ENCODE measurements at places on chromosomes 5 and 9. TPM values are rescaled to one million over a fixed set of nuclear protein-coding genes. Genes with fewer than 3 reads are reported as not detected.

Gene FREM1
- total RNA-seq, result not detected

GRCh38 chr9:89204801-89205200, 26.2 kb upstream of the SHC3 start:
- peaks cover 2% of the 10 kb centered on the region for H3K27me3 ChIP-seq
- no peaks in the 10 kb centered on the region for H3K4me1 ChIP-seq
- H3K4me3 ChIP-seq, result no peak overlapping the region
- no peaks in the 10 kb centered on the region for H3K36me3 ChIP-seq

Gene FBXO4
- 16.8 TPM for total RNA-seq

Gene ANKRD55
- 1.0 TPM for total RNA-seq

GRCh38 chr5:116130471-116130870, 45.6 kb downstream of the COMMD10 start:
- no peak overlapping the region for H3K27ac ChIP-seq
- peaks cover 2% of the 10 kb centered on the region for H3K4me1 ChIP-seq
- DNase-seq, result no peak
- peaks cover 8% of the 10 kb centered on the region for H3K36me3 ChIP-seq
- H3K4me3 ChIP-seq, result no peak overlapping the region

GRCh38 chr9:135796784-135797485, 95.0 kb downstream of the KCNT1 start:
- no peaks in the 10 kb centered on the region for H3K4me1 ChIP-seq
- H3K4me3 ChIP-seq, result no peak overlapping the region
- H3K36me3 ChIP-seq, result no peaks in the 10 kb centered on the region
- no peak overlapping the region for H3K27ac ChIP-seq
- H3K27me3 ChIP-seq, result no peaks in the 10 kb centered on the region
- DNase-seq, result no peak

DNA sequence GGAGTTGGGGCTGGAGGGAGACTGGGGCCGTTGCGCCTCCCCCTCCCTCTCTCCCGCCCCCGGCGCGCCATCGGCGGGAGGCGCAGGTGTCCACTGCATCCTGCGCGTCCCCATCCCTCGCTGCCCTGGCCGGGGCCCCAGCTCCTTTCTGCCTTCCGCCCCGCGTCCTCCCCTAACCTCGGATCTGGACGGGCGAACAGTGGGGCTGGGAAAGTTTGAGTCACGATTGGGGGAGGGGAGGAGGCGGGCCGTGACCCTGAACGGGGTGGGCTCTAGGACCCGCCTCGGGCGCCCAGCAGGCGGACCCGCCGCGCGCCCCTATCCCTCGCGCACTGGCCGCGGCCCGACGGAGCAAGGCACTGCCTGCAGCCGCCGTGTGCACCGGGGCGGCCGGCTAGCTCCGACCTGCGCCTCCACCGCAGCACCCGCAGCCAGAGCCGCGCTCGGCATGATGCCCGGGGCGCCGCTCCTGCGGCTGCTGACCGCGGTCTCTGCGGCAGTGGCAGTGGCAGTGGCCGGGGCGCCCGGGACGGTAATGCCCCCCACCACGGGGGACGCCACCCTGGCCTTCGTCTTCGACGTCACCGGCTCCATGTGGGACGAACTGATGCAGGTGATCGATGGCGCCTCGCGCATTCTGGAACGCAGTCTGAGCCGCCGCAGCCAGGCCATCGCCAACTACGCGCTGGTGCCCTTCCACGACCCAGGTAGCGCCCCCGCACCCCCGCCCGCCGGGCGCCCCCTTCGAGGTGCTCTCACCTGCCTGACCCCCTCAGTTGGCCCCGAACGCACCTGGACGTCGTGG, at the start of gene HMCN2:
Gene HMCN2 (plus strand): TSS at position 330 of the 805 bp plus-strand sequence. CDS start 119 bp downstream, at position 449.
- no peaks in the 10 kb centered on the region for H3K36me3 ChIP-seq
- no peaks in the 10 kb centered on the region for H3K4me1 ChIP-seq
- peaks cover 52% of the 10 kb centered on the region for H3K27me3 ChIP-seq

DNA sequence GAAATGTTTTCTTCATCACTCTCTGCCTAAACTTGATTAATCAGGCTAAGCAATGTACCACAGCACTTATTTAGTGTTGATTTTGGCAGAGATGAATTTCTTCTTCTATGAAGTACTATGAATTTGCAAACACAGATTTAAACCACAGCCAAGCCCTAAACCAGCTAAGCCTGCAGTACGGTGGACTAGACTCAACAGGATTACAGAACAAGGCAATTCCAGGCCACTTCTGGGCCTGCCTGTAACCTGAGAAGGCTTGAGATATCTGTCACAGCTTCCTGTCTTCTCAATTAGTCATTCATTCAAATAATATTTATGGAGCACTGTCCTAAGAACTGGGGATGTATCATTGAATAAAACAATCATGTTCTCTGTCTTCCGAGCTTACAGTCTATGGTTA, 32.4 kb upstream of the CAST start:
- H3K36me3 ChIP-seq, result no peaks in the 10 kb centered on the region
- peaks cover 8% of the 10 kb centered on the region for H3K4me1 ChIP-seq

GRCh38 chr9:133813749-133814585, 75.8 kb upstream of the SARDH start:
- DNase-seq, result no peak
- H3K27ac ChIP-seq, result no peak overlapping the region
- no peak overlapping the region for H3K4me3 ChIP-seq
- H3K36me3 ChIP-seq, result no peaks in the 10 kb centered on the region
- H3K4me1 ChIP-seq, result no peaks in the 10 kb centered on the region
- H3K27me3 ChIP-seq, result no peaks in the 10 kb centered on the region

Gene OLFML2A
- total RNA-seq, result not detected

DNA sequence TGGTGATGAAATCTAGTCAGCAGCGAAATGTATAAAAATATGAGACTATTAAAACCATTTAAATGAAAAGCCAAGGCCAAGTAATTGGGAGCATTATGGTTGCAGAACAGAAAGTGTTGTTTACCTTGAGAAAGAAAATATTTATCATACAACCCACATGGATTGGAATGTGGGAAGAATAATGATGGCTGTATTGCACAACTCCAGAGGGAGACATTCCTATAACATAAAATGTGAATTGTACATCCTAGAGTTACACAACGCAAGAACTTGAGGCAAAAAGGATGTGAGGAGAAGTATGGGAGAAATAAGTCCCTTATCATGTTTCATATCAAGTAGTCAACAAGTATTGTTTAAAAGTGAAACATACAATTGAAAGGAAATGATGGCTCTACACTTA, 1014.0 kb upstream of the SEMA6A start:
- DNase-seq, result no peak
- no peak overlapping the region for H3K27ac ChIP-seq
- no peak overlapping the region for H3K4me3 ChIP-seq

GRCh38 chr5:137191179-137191578, 307.9 kb downstream of the SPOCK1 start:
- H3K4me1 ChIP-seq, result no peaks in the 10 kb centered on the region
- no peak overlapping the region for H3K4me3 ChIP-seq
- no peak overlapping the region for H3K27ac ChIP-seq
- H3K27me3 ChIP-seq, result no peaks in the 10 kb centered on the region
- H3K36me3 ChIP-seq, result no peaks in the 10 kb centered on the region

Gene SPATA31C1
- total RNA-seq, result not detected

DNA sequence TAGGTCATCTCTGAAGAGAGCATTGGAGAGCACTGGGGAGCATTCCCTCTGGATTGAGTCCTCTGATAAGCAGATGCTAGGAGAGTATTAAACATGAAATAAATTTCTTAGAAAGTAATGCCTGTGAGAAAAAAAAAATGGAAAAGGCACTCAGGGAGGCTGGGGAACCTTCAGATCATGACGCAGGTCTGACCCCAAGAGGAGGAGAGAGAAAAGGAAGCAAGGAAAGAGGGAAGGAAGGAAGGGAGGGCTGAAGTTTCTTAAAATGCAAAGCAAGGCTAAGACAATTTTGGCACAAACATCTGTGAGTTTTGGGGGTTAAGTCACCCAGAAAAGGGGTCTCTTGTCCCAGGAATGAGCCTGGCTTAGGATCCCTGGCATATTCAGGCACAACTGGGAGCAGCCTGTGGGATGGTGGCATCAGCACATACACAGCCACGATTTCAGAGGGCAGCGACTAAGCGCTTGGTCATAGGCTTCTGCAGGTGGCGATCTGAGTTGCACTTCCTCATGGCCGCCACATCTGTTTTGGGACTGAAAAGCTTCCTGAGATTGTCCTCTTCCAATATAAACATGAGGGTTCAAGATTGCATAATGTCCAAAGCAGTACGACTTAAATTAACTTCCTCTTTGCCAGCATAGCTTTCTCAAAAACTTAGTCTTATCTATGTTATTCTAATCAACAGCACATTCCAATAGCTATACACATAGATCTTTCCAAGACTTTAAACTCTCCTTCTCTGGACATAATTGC, 692.7 kb downstream of the DNAH5 start:
- no peak for DNase-seq
- no peak overlapping the region for H3K4me3 ChIP-seq
- no peaks in the 10 kb centered on the region for H3K27me3 ChIP-seq
- no peak overlapping the region for H3K27ac ChIP-seq
- no peaks in the 10 kb centered on the region for H3K4me1 ChIP-seq

Gene TAF1L
- not detected for total RNA-seq

DNA sequence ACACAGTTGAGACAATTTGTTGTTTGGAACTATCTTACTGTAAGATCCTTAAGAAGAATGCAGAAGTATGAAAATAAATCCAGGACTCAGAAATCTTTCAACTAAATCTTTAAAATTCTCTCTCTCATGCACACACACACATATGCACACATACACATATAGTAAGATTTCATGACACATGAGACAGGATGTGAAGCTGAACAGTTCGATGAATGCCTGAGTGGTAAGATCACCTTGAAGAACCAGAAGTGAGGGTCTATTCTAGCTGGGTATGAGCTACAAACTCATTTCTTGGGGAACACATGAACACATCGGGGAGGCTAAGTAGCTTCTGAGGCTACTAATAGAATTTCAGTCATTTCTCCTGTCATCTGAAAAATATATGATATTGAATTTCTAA, 153.6 kb downstream of the TMC1 start:
- H3K4me1 ChIP-seq, result no peaks in the 10 kb centered on the region
- H3K27ac ChIP-seq, result no peak overlapping the region
- no peak for DNase-seq
- H3K36me3 ChIP-seq, result no peaks in the 10 kb centered on the region

Gene NUDT12
- 2.4 TPM for total RNA-seq

Gene SLC6A19
- not detected for total RNA-seq

DNA sequence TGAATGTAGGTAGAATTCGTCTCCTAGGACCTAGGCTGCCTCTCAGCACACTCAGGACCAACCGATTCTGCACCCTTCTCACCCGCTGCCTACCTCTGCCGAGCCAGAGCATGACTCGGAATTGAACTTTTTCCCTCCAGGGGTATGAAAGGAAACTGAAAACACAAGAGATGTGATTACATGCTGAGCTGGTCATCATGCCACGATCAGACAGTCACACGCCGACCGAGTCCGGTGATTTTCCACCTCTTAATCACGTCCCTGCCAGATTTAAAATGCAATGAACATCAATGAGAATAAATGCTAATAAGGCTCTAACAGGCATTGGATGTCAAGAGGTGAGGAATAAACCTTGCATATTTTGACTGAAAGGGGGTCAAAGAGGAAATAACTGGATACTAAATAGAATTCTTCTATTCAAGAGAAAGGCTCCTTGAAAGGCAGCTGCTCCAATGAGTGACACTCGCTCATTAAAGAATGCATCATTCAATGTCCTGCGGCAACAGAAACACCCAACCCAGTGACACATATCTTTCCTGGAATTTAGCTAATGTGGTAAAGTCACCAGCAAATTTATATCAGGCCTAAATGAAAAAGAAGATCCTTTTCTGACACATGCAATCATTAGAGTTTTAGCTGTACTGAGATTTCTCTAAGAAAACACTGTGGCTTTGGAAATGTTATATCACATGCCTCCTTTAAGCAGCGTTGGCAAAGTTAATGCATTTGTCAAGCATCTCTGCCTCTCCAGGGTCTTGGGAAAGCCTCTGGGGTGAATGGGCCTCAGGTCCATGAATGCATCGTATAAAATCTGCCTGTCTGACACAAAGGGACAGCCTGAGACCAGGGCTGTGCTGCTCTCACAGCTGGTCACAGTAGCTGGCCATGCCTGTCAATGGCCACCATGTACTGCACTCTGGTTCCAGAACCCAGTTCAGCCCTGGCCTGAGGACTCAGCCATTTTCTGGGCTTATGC, 128.7 kb downstream of the SPOCK1 start:
- no peak for DNase-seq
- no peaks in the 10 kb centered on the region for H3K36me3 ChIP-seq
- no peaks in the 10 kb centered on the region for H3K4me1 ChIP-seq
- no peak overlapping the region for H3K4me3 ChIP-seq
- H3K27ac ChIP-seq, result no peak overlapping the region

Gene ARID3C
- 0.14 TPM for total RNA-seq

- no peak overlapping the region for H3K4me3 ChIP-seq
- H3K27me3 ChIP-seq, result no peaks in the 10 kb centered on the region
- H3K27ac ChIP-seq, result no peak overlapping the region
- H3K4me1 ChIP-seq, result no peaks in the 10 kb centered on the region
These were observed 480.9 kb downstream of the MTRR start for GRCh38 chr5:8349855-8350254.

Gene CDH18
- total RNA-seq, result not detected

DNA sequence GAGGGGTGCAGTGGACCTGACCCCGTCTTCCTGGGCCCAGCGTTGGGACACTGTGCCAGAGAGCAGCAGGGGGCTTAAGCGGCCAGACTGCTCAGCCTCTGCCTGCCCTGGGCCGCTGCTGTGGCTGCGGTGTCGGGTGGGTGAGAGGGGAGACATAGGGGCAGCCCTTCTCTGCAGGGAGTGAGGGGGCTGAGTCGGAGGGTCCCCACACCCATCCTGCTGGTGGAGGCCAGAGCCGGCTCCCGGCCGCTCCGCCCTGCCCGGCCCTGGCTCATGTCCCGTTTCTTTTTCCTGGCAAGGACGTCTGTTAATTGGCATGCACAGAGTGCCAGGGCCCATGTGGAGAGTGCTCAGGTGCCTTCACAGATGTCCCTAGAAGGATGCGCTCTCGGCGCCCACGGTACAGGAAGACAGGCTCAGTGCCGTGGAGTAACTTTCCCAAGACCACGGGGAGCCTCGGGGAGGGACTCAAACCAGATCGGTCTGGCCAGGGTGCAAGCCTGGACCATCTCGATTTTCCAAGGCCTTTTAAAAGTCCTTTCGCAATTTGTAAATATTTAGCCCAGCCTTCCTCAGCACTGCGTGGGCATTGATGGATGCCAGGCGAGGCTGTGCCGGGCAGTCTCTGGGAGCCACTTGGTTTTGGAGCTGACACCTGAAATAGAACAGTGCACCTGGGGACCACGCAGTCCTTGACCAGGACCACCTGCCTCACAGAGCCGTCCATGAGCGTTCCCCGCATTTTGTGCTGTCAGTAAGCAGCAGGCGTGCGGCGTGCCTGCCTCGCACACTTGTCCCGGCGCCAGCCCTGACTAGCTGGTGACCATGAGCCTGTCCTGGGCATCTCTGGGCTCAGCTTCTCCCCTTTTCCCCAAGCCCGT, 60.9 kb downstream of the RXRA start:
- H3K4me1 ChIP-seq, result peaks cover 23% of the 10 kb centered on the region
- H3K36me3 ChIP-seq, result no peaks in the 10 kb centered on the region
- no peak for DNase-seq
- H3K4me3 ChIP-seq, result no peak overlapping the region
- no peak overlapping the region for H3K27ac ChIP-seq
- H3K27me3 ChIP-seq, result peaks cover 22% of the 10 kb centered on the region

DNA sequence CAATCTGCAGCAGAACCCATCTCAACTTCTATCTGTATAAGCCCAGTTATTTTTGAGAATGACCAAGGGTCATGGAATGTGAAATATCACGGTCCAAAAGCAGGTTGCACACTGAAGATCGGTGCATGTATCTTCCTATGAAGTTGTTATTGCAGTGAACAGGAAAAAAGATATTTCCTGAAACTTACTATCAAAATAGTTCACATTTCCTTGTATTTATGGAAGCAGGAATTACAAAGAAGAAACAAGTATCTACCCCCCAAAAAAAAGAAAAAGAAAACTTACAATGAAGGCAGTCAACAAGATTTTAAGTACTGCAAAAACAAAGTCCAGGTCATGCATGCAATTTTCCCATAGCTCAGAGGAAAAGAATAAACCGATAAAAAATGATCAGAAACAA, 70.0 kb downstream of the MPDZ start:
- H3K4me3 ChIP-seq, result no peak overlapping the region
- no peaks in the 10 kb centered on the region for H3K36me3 ChIP-seq
- no peaks in the 10 kb centered on the region for H3K27me3 ChIP-seq
